Activated T-cell treated with anti-CD3 and anti-CD28 coated beads for 4 hours (primary cell): ENCODE measurements at places on chromosomes 4 and X.

DNA sequence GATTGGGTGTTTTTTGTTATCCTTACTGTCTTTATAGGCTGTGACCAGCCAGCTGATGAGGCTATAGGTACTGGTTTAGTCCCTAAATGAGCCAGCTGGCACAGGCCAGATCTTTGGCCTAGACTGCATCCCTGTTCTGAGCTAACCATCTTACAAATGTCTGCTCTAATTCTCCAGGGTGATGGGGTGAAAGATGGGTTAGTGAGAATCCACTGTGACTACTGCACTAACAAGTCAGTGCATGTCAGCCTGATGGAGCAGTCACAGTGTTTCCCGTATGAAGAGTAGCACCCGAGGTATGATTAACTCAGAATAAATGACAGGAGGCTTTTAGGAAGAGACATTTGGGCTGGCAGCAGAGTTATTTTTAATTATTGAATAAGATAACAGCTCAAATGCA, 181.0 kb downstream of the DCTD start:
- DNase-seq = no peak

GRCh38 chrX:137067147-137067546, 33.4 kb upstream of the GPR101 start:
- DNase-seq = no peak

- DNase-seq = no peak
Measured at GRCh38 chrX:997631-998137, 214.8 kb downstream of the CRLF2 start.

DNA sequence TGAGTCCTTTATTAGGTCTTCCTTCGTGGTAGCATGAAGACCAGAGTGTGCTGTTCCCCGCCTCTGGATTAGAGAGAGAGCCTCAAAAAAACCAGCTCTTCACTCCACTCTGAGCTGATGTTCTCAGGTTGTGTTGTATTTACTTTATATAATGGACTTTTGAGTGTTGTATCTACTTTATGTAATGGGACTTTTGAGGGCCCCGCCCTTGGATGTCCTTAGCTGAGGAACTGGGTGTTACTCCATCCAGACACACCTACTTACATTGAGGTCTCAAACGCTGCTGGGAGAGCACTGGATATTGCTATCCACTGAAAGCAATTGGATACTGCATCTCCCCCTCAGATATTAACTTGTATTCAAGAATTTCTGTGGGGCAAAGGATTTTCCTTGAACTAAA, 28.2 kb downstream of the ATP8A1 start:
- DNase-seq = no peak

DNA sequence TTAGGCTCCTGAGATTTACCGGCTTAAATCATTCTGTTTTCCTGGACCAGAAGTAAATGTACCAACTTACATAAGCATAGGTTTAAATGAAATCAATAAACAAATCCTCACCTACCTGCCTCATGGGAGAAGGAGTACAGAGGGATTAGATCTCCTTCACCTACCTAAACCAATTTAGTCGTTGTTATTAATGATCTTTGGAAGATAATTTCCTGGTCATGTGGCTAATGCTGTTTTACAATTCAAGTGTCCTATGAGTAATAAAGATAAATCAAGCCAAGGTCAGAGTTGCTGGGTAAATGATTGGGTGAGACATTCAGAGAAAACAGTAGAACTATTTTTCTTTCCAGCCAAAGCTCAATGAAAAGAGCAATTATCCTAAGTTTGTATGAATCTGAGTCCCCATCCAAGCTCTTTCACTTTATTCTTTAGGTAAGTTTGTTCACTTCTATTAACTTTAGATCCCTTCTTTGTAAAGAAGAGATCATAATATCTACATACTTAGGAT, 423.0 kb upstream of the FAM241A start:
- DNase-seq = no peak

DNA sequence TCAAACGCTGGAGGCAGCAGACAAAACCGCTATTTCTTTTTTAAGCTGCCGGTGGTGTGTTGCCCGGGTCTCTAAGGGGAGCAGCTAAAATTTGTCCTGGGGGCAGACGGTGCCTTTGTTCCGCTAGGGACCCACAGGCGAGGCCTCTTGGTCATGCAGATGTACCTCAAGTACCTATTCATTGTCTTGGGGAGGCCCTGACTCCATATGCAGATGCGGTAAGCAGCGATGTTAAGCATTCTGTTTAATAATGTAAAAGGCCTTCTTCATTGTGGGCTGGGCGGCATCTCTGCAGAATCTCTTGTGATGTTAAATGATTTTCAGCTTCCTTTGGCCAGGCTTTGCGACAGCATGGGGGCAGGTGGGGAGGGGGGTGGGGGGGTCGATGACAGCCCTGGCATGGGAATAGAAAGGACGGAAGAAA, 98.9 kb upstream of the PJA1 start:
- no peak for DNase-seq

DNA sequence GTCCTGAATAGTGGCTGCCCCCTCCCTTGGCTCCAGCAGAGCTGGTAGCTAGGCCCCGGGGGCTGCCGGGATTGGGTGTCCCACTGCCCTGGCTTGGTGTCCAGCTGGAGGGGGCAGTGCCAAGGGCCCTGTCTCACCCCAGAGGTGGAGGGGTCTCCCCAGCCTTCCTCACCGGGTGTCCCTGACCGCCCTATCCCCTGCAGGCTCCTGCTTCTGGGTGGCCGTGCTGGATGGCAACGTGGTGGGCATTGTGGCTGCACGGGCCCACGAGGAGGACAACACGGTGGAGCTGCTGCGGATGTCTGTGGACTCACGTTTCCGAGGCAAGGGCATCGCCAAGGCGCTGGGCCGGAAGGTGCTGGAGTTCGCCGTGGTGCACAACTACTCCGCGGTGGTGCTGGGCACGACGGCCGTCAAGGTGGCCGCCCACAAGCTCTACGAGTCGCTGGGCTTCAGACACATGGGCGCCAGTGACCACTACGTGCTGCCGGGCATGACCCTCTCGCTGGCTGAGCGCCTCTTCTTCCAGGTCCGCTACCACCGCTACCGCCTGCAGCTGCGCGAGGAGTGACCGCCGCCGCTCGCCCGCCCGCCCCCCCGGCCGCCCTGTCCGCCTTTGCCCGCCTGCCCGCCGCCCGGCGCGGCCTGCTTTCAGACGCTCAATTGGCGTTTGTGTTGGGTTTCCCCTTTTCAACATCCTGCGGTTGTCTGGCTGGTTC, 4.6 kb downstream of the NAT8L start:
- no peak for DNase-seq

GRCh38 chrX:117538178-117539089, 578.2 kb downstream of the KLHL13 start:
- no peak for DNase-seq

GRCh38 chr4:8077181-8078108, 81.2 kb downstream of the ABLIM2 start:
- no peak for DNase-seq

DNA sequence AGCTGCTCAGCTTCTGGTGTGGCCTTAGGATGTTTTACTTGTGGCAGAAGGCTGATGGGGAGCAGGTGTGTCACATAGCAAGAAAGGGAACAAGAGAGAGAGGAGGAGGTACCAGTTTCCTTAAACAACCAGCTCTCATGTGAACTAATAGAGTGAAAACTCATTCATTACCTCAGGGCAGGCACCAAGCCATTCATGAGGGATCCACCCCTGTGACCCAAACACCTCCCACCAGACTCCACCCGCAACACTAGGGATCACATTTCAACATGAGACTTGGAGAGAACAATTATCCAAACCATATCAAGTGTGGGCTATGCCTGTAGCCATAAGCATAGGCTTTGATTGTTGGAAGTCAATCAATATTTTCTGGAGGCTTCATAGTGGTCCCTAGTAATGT, 56.0 kb downstream of the GSX2 start:
- no peak for DNase-seq

DNA sequence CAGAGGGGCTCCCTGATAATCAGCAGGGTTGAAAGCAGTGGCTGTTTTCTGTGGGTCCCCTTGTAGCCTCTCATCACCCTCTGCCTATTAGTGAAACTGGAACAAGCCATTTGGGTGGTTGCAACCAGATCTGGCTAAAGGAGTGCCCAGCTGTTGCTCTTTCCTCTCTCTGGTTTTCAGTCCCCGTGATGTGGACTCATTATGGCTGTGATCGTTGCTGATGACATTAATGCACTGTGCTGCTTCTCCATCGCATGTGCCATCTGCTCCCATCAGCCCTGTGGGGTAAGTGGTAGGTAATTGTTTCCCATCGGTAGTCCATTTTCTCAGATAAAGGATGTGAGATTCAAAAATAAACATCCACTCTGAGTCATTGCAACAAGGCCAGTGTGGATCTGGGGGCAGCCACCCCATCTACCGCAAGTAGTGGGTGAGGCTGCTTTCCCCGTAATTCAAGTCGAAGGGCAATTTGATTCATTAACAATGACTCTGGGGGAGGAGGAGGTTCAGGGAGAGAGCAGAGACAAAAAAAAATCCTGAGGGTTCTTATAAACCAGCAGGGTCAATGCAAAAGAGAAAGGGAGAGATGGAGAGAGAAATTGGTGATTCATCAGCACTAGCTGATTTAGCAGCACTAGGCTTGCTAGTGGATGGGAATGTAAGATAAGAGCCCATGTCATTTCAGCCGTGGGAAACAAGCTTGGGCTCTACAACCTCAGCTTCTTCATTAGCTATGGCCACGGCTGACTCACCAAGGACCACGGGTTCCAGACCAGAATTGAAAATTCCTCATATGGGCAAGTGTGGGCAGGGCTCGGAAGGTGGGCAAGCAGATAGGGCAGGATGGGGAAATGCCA, 357.8 kb downstream of the MID1IP1 start:
- no peak for DNase-seq

DNA sequence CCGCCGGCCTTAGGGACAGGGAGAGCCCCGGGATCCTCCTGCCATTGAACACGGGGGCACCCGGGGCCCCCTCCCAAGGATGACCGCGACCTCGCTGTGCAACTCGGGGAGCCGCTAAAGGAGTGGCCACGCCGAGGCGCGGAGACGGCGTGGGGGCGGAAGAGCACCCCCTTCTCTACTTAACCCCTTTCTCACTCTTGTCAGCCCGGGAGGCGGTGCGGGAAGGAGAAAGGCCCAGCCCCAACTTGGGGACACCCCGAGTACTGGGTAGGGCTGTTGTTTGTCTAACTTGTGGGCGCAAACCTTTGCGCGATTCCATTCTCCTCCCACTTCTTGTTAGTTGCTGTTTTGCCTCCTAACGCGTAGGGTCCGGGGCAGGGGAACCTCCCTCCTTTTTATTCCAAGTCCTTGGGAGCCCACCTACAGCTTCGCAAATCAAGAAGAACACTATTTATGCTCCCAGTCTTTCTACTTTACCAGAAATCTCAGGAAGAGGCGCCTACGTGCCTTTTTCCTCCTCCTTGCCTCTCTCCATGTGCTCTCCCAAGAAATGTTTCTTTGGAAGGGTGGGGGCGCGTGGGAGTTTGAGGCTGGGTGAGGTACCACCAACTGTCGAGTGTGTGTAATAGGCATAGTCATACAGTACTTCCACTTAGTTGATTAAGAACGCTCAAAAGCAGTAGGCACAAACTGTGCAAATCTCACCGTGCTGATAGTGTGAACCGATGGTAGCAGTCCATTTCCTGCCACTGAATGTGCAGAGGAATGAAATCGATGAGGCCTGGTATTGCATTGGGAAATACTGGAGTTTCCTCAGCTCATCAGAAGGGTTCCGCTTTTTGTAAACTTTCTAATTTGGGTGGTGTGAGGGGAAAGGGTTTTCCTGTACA, 813 bp downstream of the DIAPH2 start:
- DNase-seq = no peak

GRCh38 chr4:84263415-84263814, 235.7 kb downstream of the NKX6-1 start:
- DNase-seq = no peak

- no peak for DNase-seq
Measured at GRCh38 chr4:93467484-93468155, 360.9 kb upstream of the ATOH1 start.

DNA sequence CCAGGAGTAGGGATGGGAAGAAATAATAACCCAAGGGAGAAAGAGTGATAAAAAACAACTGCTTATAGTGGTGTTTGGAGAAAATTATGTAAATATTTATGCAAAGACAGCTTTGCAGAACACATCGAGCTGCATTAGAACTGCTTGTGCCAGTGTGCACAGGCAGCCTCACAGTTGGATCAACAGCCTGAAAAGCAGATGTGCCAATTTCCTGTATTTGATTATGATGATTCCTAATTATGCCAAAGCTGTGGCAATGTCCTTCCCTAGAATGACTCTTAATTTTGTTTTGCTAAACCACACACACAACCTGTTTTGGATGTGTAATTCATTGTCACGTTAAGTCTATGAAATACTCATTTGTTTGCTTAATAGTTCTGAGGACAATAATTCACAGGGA, 30.6 kb upstream of the ANTXR2 start:
- no peak for DNase-seq

DNA sequence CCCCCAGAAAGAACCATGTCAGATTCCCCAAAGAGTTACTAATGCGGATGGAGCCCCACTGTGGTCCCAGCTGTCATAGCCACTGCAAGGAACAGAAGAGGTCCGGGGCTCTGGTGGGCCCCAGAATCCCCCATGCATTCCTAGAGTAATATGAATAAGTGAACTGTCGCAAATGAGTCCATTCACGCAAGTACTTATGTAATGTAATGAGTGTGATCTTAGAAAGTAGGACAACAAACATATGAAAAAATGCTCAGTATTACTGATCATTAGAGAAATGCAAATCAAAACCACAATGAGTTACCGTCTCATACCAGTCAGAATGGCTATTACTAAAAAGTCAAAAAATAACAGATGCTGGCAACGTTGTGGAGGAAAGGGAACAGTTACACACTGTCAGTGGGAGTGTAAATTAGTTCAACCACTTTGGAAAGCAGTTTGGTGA, 141.5 kb upstream of the RBPJ start:
- DNase-seq = no peak

DNA sequence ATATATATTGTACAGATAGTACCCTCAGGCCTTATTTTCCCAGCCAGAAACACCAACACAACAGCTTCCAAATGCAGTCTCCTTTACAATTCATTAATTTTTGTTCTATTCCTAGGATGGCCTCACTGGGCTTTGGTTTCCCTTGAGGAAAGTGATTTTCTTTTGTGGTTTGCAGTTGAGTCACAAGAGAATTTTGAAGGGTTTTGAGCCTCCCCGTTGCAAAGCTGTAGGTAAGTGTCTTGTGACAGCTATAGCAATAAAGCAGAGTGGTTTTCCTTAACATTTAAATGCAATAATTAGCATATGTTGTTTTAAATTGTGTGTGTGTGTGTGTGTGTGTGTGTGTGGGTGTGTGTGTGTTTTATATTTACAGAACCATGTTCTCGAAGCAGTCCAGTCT, 54.1 kb upstream of the WDR17 start:
- no peak for DNase-seq

DNA sequence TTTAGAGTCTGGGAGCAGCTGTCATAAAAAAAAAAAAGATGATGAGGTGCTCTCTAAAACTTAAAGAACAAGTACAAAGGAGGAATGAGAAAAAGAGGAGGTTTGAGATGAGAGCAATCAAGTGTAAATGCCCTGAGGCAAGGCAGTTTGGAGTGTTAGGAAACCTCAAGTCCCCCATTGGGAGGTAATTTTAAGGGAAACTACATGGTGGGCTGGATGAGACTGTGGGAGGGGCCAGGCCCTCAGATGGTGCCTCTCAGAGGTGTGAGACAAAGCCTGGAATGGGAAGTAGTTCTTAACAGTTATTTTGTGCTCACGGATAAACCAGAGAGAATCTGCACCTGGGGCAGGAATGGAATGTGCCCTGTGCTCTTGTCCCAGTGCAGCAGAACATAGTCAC, 1.9 kb upstream of the MAGEB3 start:
- no peak for DNase-seq
